DMS153 (cell line): ENCODE measurements at places on chromosomes 1 and 21.

- DNase-seq = no peak
These were observed 9.5 kb downstream of the GPSM2 start for GRCh38 chr1:108886292-108886691.

GRCh38 chr1:12196641-12197482 lies 30.1 kb downstream of the TNFRSF1B start:
- DNase-seq = peak; percentile 31

DNA sequence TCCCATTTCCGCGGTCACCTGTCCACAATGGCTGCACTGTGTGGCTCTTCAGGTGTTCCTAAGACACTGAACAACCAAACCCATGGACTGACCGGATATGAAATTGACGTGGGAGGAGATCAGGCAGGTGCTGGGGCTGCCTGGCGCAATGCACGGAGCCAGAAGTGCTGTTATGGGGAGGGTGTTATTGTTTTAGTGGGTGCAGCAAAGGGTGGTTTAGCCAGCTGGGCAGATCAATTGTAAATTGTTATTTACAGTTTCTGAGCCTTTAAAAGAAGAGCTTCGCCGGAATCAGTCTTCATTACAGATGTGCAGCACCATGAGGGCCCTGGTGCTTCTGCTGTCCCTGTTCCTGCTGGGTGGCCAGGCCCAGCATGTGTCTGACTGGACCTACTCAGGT lies at the start of gene CA6:
Gene CA6 (plus strand): TSS at position 301 of the 400 bp plus-strand sequence. CDS start 19 bp downstream, at position 320.
- DNase-seq = peak; percentile 60

DNA sequence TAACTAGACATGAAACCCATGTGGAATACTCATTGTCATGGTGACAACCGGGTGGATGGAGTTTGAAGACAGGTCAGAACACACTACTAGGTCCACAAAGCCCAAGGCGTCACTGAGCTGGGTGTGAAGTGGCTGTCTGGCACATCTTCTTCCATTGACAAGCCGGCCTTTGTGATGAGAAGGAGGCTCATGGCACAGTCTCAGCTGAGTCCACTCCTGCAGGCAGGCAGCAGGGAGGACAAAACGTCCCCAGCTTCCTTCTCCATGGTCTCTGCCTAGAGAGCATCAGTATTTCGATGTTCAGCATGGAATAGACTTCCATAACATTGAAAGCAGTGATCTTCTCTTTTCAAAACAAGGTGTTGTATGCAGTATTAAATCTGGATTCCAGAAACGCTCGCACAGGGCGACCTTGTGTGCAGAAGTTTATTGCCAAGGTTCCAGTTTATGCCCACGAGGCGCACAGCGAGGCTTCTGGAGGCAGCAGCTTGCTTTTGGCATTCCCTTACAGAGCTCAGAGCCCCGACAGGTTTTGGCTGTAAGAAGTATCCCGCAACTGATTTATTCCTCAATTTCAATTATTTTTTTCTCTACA lies 104.2 kb downstream of the SIM2 start:
- DNase-seq = no peak

DNA sequence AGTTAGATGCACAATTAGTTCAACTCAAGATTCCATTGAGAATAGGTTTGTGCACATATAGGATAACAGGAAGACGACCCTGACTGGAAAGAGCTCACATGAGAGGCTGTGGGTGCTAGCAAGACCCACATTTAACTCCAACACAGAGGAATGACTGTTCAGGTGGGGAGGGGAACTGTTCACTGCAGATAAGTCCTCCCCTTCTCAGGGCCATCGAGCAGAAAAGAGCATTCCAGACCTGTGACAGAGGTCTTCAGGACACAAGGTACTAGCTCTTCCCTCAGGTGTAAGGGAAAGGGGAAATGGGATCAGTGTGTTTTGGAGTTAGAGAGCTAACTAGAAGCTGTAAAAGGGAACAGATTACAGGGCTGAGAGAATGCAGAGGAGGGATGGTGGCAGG lies 8.7 kb downstream of the PTGER3 start:
- no peak for DNase-seq

DNA sequence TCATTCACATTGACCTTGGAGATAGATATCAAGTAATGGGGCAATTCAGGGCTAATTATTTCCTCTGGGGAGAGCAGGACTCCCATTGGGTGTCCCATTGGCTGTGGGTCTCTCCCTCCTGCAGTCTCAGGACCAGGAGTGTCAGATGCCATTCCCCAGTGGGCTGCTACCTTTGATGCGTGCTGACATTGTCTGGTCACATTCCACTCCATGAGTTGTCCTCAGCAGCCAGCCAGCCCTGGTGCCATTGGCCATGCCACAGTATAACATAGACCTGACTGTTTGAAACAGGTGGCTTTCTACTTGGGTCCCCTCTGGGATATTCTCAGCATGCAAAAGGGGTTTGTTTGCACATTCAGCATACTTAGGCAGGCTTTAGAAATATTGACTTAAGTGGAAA lies 118.5 kb downstream of the MRPS6 start:
- no peak for DNase-seq

- no peak for DNase-seq
These were observed 41.4 kb downstream of the ELK4 start for GRCh38 chr1:205590457-205590768.

GRCh38 chr1:242876030-242876429 lies 351.5 kb upstream of the PLD5 start:
- DNase-seq = no peak

DNA sequence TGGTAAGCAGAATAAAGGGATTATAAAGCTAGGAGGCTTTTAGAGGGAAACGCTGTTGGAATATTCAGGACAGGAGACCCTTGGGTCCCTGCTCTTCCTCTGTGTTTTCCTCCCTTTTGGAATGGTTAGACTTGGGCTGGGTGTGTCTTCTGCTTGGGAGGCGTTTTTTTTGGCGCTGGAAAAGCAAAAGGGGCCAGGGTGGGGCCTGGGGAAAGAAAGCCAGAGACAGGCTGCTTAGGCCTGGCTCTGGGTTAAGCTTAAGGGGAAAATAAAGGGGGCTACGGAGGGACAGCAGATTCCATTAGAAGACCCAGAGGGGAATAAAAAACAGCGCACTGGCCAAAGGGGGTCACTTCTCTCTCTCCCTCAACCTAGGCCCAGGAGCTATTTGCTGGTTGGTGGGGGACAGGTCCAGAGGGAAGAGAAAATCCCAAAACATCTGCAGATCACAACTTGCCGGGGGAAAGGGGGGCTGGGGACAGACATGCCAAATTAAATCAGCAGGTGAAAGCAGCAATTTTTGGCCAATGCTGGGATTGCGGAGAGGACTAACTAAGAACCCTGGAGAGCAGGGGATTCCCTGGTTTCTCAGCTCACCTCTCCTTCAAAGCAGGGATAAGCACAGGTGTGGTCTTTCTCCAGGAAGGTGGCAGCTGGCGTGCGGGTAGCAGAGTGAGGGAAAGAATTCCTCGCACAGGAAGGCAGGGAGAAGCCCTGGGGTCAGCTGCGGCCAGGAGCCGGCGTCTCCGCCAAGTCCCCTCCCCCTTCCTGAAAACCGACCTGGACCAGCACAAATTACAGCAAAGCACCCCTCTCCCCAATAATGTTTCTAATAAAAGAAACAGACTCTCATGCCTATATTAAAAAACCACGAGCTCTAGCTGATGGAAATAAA lies 82.2 kb upstream of the AK4 start:
- DNase-seq = no peak

DNA sequence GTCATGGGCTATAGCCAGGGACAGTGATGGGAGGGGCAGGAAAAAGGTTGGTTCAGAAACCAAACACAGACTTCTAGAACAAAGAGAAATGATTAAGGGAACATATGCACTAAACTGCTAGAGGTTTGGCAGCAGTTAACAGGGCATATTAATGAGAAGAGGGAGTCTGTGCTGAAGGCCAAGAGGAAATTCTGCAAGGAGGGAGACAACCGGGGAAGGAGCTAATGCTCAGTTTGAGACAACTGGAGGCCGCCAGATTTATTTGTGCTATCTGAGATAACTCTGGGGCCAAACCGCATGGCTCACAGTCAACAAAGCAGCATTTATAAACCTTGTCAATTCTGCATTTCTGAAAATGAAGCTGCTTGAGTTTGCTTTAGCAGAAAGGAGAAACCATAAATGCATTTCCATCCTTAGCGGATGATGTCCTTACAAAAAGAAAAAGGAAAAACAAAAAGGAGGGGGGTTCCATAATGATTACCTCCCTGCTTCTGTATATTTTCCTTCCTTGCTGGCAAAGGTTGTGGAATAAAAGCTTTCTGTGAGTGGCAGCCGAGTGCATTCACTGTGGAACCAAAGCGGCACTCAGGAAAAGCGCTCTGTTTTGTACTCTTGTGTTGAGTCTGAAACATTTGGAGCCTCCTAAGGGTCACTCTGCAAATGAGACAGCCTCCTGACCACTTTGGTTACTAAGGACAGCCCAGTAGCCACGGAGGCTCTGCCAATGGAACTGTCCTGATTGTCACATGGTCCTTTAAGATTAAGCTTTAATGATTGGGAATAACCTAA lies 70.3 kb downstream of the SIM2 start:
- DNase-seq = peak; percentile 48

DNA sequence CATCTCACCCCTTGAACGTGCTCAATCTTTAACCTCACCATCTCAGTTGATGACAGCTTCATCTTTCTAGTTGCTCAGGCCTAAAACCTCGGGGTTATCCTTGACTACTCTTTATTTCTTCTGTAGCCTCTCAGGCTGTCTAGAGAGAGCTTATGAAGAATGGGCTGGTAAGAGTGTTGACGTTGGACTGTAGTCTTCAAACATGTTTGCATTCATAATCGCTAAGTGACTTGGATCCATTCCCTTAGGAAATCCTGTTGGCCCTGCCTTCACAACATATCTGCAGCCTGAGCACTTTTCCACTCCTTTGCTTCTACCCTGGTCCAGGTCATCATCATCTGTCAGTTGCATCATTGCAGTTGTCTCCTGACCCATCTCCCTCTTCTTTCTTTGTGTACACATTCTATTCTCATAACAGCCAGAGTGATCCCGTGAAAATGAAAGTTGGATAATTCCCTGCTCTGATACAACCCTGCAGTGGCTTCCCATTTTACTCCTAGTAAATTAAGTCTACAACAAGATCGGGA lies 10.5 kb downstream of the UCK2 start:
- DNase-seq = no peak

- no peak for DNase-seq
These were observed 39.5 kb upstream of the FAM20B start for GRCh38 chr1:178986204-178986603.

DNA sequence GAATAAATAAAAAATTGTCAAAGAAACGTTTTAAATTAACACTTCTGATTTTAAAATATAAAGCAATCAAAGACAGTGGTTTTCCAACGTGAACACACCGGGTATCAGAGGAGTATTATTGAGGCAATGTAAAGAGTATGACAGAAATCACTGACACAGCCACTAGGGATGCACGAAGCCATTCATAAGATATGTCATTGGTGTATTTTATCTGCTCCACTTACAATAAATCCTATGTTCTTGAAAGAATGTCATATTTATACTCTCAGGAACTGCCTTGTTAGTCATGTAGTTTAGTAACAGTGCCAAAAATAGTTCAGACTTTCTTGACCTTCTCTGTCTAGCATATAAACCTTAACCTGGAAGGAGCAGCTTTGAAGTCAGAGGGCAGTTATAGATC lies 835.0 kb upstream of the NCAM2 start:
- DNase-seq = no peak

GRCh38 chr1:155608888-155609225 lies 1.2 kb upstream of the MSTO1 start:
- DNase-seq = no peak

- no peak for DNase-seq
These were observed 55.5 kb upstream of the TRIM67 start for GRCh38 chr1:231106347-231106746.

DNA sequence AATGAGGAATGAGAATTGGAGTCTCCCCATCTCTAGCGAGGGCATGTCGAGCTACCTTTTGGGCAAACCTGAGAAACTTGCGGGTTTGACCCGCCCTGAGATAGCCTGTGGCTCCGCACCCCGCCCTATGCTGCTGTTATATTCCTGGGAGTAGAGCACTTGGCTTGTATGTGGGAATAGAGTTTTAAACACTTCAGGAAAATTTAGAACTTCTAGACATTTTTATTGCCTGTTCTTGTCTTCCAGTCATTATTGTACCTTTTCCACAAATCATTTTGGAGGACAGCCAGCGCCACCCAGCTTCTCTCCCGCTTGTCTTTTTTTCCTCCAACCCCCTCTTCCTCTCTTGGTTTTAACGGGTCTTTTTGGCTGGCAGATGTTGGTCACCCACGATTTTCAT lies 738 bp downstream of the GNPAT start:
- DNase-seq = no peak

DNA sequence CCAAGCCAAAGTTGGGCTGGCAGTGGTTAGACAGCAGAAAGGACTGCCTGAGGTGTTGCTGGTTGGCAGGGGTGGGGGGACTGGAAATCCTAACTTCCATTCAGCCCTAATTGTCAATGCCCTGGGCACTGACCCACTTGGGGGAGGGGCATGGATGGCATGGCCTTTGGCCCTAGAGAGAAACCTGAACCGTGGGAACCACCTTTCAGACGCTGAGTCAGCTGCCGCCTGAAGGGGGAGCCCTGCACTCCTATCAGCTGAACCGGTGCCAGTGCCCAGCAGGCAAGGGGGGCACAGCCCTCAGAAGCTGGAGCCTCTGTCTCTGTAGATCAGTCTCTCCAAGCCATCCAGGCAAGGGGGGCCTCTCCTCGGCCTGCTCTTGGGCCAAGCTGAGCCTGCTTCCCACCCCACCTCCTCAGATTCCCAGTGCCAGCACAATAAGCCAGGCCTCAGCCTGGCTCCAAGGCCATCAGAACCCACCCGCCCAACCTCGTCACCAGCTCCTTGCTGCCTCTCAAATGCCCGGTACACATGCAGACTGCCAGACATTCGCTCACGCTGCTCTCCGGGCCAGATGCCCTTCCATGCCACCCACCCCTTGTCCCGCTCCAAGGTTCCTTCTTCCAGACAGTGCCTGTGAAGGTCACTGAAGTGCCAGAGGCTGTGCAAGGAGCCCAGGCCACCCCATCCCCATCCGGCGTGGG lies 11.6 kb downstream of the TINAGL1 start:
- peak; percentile 63 for DNase-seq

GRCh38 chr1:64077281-64077940 lies 126.0 kb upstream of the UBE2U start:
- DNase-seq = no peak

DNA sequence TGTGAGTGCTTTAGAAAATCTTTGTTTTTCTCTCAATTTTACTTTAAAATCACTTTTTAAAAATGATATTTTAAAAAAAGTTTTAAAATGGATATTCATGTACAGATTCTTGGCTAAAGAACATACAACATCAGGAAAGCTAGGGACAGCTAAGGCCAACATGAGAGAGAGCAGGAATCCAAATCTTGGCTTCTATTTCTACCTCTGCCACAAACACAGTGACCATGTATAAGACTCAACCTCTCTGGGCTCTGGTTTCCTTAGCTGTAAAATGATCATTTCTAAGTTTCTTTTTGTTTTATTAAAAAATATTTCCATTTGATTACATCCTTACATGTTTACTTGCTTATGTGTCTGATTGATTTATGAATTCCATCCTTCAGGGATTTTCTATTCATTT lies 1.2 kb downstream of the VCAM1 start:
- DNase-seq = no peak

DNA sequence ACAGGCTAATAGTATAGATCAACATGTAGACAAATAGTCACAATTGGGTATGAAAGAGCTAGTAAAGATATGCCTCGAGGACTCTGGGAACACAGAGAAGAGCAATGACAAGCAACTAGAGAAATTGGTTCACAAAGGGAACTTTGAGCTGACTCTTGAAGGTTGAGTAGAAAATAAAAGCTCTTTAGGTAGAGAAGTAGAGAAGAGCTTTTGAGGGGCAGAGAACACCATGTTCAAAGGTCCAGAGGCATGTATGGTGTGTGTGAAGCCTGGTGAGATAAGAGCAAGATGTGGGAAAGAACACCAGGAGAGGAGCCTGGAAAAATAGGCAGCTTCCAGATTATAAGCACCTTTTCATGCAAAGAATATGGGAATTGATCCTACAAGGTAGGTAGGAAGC lies 109.7 kb upstream of the MAGI3 start:
- no peak for DNase-seq
